Stimulated activated CD8-positive, alpha-beta memory T cell treated with anti-CD3 and anti-CD28 coated beads, Interleukin-4, amount 100 ng/mL, for 1 hour (primary cell): ENCODE measurements at places on chromosomes 12 and 14.

- DNase-seq = no peak
These were observed 22.9 kb downstream of the NIN start for GRCh38 chr14:50808053-50808452.

- DNase-seq = no peak
These were observed 160.8 kb upstream of the TMPO start for GRCh38 chr12:98354520-98355035.

GRCh38 chr12:39451977-39452376, 9.1 kb upstream of the KIF21A start:
- no peak for DNase-seq

DNA sequence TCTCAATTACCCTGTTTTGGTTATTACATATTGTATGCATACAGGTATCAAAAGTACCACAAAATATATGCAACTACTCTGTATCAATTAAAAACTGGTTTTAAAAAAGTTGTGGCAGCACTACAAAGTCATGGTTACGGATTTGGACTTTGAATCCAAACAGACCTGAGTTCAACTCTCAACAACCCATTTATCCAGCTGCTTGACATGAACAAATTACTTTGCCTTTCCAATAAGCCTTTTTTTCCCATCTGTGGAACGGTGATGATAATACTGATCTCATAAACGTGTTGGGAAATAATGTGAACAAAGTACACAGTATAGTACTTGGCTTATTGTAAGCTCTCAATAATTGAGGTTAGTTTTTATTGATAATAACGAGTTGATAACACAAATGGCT, 85.0 kb downstream of the MNAT1 start:
- no peak for DNase-seq

GRCh38 chr12:50765095-50765911, 1.4 kb downstream of the ATF1 start:
- DNase-seq = peak; percentile 24

- no peak for DNase-seq
These were observed 33.2 kb downstream of the LRIG3 start for GRCh38 chr12:58887068-58887467.

DNA sequence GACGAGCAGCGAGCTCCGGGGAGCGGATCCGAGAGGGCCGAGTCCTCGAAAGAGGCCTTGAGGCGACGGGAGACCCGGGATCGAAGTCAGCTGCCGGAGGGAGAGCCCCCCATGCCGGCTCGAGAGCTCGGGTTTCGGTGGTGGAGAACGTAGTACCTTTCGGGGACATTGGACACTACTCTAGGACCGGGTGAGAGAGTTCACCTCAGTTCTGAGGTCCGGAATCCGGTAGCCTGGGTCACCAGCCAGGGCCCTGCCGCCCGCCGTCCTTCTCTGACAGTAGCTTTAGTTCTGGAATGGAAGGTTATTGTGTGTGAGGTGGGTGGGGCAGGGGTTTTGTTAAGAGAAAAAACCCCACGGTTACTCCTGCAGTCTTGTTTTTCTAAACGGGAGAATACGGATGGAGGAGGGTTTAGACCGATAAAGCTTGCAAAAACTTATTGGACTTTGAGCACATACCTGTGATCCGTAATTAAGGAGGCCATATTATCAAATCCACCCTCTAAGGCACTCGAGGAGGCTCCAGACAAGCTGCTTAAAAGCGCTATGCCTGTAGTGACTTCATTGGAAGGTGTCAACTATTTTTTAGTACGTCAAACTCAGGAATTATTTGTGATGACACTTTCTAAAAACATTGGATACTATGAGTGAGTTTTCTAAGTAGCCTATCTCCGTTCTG, 765 bp downstream of the SCYL2 start:
- no peak for DNase-seq

GRCh38 chr14:64918216-64918615, 4.0 kb downstream of the CHURC1 start:
- no peak for DNase-seq

- DNase-seq = no peak
These were observed 10.7 kb upstream of the APOLD1 start for GRCh38 chr12:12774791-12775190.

DNA sequence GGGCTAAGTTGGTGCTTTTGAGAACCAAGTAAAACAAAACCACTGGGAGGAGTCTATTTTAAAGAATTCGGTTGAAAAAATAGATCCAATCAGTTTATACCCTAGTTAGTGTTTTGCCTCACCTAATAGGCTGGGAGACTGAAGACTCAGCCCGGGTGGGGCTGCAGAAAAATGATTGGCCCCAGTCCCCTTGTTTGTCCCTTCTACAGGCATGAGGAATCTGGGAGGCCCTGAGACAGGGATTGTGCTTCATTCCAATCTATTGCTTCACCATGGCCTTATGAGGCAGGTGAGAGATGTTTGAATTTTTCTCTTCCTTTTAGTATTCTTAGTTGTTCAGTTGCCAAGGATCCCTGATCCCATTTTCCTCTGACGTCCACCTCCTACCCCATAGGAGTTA, 1.8 kb upstream of the RAB5B start:
- no peak for DNase-seq

- no peak for DNase-seq
These were observed 145.6 kb downstream of the ATP23 start for GRCh38 chr12:58086930-58087329.

- no peak for DNase-seq
These were observed 115.0 kb upstream of the SRRM4 start for GRCh38 chr12:118866346-118866745.

DNA sequence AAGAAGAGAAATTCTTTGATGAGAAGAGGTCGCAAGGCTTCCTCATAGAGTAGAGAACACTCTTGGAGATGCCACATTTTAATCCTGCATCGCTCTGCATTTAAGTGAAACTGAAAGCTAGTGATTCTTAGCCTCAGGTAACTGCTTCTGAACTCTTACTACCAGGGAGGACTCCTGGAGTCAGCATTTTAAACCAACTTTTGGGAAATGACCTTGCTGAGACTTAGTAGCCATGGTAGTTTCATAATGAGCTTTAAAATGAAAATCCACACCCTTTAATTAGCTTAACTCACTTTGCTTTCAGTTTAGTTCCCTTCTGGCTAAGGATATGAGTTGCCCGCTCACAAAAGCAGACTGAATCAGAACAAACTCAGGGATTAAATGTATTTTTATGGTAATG, 80.3 kb downstream of the SYNE2 start:
- DNase-seq = no peak

GRCh38 chr12:98156697-98157096, 358.7 kb upstream of the TMPO start:
- no peak for DNase-seq

- DNase-seq = no peak
These were observed 238.9 kb upstream of the LMO3 start for GRCh38 chr12:16844875-16845274.

GRCh38 chr12:16675438-16675837, 69.5 kb upstream of the LMO3 start:
- DNase-seq = no peak

GRCh38 chr12:80441921-80442320, 2.1 kb upstream of the PTPRQ start:
- DNase-seq = no peak

GRCh38 chr14:68651075-68651474, 141.8 kb downstream of the ZFP36L1 start:
- DNase-seq = no peak

DNA sequence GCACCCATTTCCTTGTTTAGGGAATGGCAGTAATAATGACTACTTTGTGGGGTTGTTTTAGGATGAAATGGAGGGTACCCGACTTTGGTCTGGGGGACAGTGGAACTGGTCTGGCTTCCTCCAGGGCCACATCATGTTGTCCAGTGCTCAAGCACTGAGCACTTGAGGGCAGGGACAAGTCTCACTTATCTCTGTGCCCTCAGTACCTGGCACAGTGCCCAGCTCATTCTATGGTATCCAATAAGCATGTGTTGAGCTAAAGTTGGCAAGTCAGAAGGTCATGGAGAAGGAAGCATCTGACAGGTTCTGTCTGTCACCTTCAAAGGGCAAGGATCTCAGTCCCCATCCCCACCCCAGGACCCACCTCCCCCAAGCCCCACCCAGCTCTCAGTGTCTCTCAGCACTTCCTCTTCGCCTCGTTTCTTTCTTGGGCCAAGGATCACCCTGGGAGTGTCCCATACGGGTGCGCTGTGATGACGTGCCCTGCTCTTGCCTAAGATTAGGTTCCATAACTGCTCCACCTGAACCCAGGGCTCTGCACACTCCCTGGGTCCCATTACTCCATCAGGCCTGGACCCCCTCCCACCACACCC, 24.3 kb upstream of the TMEM106C start:
- DNase-seq = no peak

- no peak for DNase-seq
These were observed 3.4 kb downstream of the KANSL2 start for GRCh38 chr12:48678551-48679185.

GRCh38 chr12:15995801-15996200, 84.7 kb downstream of the DERA start:
- no peak for DNase-seq

GRCh38 chr14:104158827-104159798, 20.7 kb downstream of the KIF26A start:
- DNase-seq = no peak

GRCh38 chr14:71397371-71397770, 490.1 kb downstream of the PCNX1 start:
- no peak for DNase-seq

DNA sequence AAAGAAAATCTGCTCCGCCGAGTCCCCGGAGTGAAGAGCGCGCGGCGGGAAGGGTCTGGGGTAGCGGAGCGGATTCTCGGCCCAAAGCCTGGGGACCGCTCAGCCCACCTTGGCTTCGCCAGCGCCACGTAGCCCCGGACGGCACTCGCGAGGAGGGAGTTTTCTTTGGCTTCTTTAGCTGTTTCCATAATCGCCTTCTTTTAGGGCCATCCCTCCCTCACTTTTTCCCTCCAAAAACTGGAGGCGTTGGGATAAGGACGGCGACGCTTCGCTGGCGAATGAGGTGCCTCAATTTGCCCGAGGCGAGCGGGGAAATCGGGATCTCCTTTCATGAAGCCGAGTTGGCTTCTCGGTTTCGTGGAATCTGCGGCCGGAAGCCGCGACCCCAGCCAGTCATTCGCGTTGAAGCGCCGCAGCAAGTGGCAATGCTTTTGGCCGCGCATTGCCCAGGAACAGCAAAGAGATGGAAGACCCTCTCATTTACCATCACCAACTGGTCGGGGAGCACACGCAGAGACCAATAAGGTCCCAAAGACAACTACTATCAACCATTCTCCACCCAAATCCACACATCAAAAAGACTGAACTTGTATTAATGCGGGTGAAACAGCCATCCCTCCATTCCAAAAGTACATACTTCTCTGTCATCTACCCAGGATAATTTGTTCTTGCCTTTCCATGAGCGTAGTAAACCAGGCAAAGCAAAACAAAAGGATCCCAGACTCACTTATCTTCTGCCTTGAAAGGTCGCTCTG, 8.4 kb upstream of the SIX1 start:
- no peak for DNase-seq

GRCh38 chr12:110741341-110742095, 1.2 kb downstream of the PPP1CC start:
- DNase-seq = no peak

DNA sequence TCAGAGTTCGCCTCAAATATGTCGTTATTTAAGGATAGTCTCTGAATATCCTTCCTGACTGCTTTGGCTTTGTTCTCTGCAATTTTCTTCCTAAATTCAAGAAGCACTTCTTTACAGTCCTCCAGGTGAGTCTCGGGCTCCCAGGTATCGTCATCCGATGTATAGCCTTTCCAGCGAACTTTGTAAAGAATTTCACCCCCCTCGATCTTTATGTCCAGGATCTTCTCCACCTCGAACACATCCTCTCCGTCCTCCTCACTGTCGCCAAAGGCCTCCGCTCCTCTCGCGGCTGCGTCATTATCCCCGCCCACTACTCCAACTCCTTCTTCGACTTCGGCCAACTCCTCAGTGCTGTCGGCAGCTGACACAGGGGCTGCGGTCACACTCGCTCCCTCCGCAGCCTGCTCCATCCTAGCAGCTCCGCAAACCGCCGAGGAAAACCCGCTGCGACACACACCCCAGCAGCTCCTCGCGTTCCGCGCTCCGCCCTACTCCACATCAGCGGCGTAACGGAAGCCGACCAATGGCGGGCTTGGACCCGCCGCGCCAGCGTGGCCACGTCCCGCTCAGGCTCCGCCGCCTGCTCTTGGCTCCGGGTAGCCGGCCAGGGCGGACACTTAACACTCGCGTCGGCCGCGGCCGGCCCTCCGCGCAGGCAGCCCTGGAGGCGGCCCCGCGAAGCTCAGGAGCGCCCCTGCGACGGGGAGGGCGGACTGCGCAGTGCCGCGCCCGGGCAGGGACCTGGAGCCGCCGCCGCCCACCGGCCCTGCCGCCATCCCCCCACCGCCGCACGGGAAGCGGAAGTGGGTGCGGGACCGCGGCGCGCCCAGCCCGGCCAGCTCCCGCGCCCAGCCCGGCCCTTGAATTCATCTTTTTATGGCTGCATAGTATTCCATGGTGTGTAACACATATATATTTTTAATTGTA, 4.1 kb downstream of the CD163L1 start:
- no peak for DNase-seq

GRCh38 chr12:3085341-3086139, 8.4 kb downstream of the TSPAN9 start:
- no peak for DNase-seq

DNA sequence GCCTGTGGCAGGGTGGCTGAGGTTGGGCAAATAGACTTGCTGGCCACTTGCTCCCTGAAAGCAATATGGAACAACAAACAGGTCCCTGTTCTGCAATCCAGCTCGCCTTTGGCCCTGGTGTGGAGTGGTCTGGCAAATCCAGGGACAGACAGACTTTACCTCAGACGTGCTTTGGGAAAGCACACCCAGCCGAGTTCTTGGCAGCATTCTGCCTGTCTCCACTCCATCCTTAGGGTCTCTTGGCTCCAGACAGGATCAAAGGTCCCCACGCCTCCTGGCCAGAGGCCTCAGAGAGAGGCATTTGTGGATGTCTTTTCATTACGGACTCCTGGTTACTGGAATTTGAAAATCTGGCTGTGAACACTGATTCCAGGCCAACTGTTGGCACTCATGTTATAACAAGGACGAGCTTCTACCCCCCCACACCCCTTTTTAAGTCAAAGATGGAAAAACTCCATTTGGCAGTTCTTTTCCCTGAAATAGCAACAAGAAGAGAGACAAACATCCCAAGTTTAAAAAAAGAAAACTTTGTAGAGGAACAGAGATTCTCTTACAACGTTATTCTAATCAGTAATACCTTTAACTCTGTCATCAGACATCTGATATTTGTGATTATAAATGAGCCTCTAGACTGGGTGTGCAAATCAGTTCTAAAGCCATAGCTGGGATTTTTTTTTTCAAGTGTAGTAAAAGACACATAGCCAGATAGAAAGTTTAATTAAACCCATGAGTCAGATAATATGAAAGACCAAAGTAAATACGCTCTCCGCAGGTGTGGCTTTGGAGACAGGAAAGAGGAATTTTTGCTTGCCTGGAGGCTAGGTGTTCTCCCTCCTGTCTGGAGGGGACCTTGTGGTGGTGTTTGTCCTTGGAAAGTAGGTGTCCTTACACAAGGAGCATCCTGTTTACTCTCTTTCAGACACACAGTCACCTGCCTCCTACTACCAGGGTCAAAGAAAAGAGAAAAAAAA, 60.7 kb downstream of the GALNT8 start:
- no peak for DNase-seq

GRCh38 chr14:100434033-100434601, 111.0 kb downstream of the SLC25A47 start:
- DNase-seq = no peak

- no peak for DNase-seq
These were observed 40.3 kb downstream of the ANKRD9 start for GRCh38 chr14:102469261-102469660.
